Central memory CD8-positive, alpha-beta T cell (primary cell): ENCODE measurements at places on chromosomes 2 and 18.

DNA sequence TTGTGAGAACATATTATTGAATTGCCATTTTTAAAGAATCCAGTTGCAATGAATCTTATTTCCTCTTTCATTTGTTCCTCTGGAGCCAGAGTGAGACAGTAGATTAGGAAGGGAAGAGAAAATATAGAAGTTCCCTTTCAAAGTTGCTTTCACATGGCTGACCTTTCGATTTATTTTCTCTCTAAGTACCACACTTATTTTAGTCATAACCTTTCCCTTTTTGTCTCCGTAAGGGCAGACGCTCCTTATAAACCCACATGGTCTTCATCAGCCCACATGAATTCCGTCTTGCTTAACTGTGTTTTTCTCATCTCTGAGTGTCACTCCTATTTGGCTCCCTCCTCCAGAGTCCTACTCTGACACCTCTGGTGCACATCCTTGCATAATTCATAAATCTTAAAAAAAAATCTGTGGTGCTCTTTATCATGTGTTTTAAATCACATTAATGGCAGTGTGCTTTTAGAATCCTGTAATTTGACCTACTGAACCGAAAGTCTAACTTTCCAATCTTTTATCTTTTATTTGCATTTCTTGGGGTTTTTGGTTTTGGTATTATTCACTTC is 38.5 kb upstream of the ZNF396 start:
- no peak for DNase-seq
- peaks cover 17% of the 10 kb centered on the region for H3K4me1 ChIP-seq
- no peak overlapping the region for H3K4me3 ChIP-seq

- no peaks in the 10 kb centered on the region for H3K4me1 ChIP-seq
- H3K36me3 ChIP-seq = no peaks in the 10 kb centered on the region
- DNase-seq = no peak
- H3K27me3 ChIP-seq = peaks cover 62% of the 10 kb centered on the region
- H3K4me3 ChIP-seq = no peak overlapping the region
- H3K27ac ChIP-seq = no peak overlapping the region
These were observed 38.5 kb downstream of the SLC4A3 start for GRCh38 chr2:219665926-219666325.

DNA sequence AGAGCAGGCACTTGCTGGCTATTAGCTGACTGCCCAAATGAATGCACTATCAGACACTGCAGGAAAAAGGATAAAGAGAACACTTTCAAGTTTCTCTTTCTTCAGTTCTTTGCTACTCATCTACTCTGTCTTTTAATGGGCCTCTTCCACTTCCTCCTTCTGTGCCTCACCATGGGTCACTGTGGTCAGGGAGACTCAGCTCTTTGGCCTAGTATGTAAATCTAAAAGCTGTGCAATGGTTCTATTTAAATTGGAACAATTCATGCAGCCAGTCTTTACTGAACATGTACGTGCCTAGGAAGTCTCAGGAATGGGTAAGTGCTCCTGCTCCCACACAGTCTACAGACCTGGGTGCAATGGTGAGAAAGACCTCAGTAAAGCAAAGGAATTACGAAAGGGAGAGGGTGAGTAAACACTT is 79.1 kb upstream of the DNMT3A start:
- no peak for DNase-seq
- H3K36me3 ChIP-seq = peaks cover 2% of the 10 kb centered on the region
- no peaks in the 10 kb centered on the region for H3K4me1 ChIP-seq
- H3K27ac ChIP-seq = no peak overlapping the region
- no peak overlapping the region for H3K4me3 ChIP-seq

GRCh38 chr2:124450481-124450880 is 425.4 kb downstream of the CNTNAP5 start:
- DNase-seq = no peak
- H3K4me1 ChIP-seq = no peaks in the 10 kb centered on the region
- H3K4me3 ChIP-seq = no peak overlapping the region

- peak overlapping the region; percentile 82 for H3K4me3 ChIP-seq
- peaks cover 16% of the 10 kb centered on the region for H3K36me3 ChIP-seq
- peak; percentile 64 for DNase-seq
- peak overlapping the region; percentile 91 for H3K27ac ChIP-seq
- H3K4me1 ChIP-seq = peaks cover 73% of the 10 kb centered on the region
These were observed 4.0 kb downstream of the LPIN1 start for GRCh38 chr2:11750422-11750821.

- no peak overlapping the region for H3K27ac ChIP-seq
- H3K4me3 ChIP-seq = no peak overlapping the region
- DNase-seq = no peak
- H3K27me3 ChIP-seq = no peaks in the 10 kb centered on the region
- H3K4me1 ChIP-seq = no peaks in the 10 kb centered on the region
These were observed 222.0 kb upstream of the FN1 start for GRCh38 chr2:215657844-215658243.

DNA sequence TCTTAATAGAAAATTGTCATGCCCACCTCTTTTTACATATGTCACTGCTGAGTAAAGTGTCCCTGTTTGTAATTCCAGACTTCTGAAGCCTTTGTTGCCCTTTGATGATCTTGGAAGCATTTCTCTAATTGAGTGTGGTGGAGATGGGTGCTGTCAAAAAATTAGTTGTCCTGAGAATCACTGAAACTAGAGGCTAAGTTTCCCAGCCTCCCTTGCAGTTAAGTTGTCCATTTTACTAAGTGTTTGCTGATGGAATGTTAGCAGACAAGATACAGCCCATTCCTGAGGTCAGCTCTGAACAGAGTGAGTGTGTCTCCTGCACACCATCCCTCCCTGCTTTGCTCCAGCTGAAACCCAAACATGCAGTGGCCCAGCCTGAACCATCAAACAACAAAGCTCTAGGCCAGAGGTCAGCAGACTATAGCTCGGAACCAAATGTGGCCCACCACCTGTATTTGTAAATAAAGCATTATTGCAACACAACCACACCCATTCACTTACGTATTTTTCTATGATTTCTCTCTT is 28.1 kb upstream of the TMEM177 start:
- H3K4me3 ChIP-seq = no peak overlapping the region
- no peaks in the 10 kb centered on the region for H3K4me1 ChIP-seq
- no peak overlapping the region for H3K27ac ChIP-seq

DNA sequence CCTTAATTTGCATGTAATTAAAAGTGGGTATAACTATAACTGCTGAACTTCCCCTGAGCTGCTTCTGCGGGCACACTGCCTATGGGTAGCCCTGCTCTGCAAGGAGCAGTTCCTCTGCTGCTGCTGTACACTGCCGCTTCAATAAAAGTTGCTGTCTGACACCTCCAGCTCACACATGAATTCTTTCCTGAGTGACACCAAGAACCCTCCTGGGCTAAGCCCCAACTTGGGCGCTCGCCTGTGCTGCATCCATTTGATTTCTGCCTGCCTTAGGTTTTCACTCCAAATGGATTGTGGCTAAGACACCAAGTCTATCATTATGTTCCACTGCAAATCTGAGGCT is 215.7 kb downstream of the ANAPC1 start:
- H3K4me1 ChIP-seq = no peaks in the 10 kb centered on the region
- no peak for DNase-seq
- no peak overlapping the region for H3K4me3 ChIP-seq
- no peaks in the 10 kb centered on the region for H3K27me3 ChIP-seq
- no peaks in the 10 kb centered on the region for H3K36me3 ChIP-seq
- H3K27ac ChIP-seq = no peak overlapping the region
